ENCODE measurements at places on chromosomes 16 and 17.

DNA sequence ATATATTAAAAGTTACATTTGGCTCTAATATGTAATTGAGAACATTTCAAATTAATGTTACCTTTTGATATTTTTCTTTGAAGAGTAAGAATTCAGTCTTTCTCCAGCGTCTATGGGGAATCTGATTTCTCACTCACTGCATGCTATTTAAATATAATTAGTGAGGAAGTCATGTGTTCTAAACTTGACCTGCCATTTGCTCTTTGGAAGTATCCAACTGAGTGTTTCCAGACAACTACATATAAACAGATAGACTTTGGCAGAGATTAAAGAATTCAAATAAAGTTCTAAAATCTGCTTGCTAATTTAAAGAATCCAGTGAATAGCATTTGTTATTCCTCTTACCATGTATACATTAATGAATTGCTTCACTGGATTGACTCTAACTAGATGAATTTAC, 23.5 kb downstream of the OMG start:
- DNase-seq = no peak

- DNase-seq = no peak
Observed at GRCh38 chr16:5867250-5867649, 769.7 kb upstream of the EEF2KMT start.

DNA sequence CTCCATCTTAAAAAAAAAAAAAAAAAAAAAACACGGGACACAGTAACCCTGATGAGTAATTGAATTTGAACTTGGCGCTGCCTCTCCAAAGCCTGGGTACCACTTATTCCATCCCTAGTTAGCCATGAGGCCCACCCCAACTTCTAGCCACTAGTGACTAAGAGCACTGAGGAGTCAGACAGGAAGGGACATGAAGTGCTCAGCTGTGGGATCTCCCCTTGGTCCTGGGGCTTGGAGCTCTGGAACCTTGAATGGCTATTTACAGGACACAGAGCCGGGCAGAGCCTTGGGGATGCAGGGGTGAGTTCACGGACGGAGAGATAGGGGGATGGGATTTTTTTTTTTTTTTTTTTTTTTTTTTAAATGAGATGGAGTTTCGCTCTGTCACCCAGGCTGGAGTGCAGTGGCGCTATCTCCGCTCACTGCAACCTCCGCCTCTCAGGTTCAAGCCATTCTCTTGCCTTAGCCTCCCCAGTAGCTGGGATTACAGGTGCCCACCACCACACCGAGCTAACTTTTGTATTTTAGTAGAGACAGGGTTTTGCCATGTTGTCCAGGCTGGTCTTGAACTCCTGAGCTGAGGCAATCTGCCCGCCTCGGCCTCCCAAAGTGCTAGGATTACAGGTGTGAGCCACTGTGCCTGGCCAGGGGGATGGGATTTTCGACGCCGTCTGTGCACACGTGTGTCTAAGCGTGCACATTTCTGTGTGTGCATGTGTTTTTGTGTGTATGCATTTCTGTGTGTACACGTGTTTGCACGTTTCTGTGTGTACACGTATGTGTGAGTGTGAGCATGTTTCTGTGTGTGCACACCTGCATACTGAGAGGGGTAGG, 20.4 kb upstream of the CIBAR2 start:
- DNase-seq = no peak

DNA sequence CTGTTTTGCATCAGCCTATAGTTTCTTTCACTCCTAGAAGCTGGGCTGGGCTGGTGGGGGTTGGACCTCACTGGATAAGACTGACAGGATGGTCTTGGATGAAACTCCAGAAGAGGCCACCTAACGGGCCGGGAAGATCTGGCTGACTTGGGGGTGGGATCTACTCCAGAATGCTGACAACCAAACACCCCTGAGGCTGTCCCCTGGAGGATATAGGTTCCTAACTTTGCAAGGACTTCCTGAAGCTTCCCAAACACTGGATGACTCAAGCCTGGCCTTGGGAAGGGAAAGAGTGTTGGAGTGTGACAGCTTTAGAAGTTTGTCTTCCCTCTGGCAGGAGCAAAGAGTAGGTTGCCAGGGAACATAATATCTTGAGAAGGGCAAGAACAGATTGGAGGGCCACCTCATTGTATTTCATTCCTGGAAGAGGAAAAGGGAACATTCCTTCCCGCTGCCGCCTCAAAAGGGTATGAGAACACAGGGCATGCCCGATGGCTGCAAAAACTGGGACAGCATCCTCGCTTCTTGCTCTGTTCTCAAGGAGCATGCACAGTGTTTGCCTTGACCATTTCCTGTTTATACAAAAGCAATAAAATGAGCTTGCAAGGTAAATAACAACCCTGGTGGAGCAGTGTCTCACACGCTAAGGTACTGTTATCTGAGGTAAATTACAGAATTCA, 6.8 kb upstream of the CYB5B start:
- no peak for DNase-seq

Measured in fibroblast of skin of abdomen (primary cell).